COLO829 (cell line): ENCODE measurements at places on chromosomes 2 and 18.

DNA sequence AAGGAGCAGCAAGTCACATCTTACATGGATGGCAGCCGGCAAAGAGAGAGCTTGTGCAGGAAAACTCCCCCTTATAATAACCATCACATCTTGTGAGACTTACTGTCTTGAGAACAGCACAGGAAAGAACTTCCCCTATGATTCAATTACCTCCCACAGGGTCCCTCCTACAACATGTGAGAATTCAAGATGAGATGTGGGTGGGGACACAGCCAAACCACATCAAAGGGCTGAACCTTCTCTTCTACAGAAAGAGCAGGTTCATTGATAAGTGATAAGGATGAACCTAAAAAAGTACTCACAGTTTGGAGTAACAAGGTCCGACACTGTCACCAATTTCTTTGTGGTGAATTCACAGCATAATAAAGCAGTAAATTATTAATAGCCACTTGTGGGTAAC is 422.2 kb upstream of the FSIP2 start:
- DNase-seq = no peak

GRCh38 chr2:69740502-69740951 is 1.4 kb upstream of the ANXA4 start:
- DNase-seq = no peak

DNA sequence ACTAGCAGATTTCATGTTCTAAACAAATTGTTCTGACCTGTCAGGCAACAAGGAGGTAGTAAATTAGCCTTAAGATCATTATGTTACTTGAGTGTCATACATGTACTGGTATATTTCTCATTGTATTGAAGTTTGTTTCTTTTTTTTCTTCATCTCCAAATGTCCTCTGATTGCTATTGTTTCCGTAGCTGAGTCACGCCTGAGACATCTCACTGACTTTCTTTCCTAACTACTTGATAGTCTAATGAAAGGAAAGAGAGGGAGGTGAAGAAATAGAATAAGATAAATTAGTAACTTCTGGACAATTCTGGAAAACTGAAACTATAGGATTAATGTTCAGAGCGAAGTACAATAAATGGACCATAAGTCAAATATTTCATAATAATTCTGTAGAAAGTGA is 1049.9 kb downstream of the TSN start:
- DNase-seq = no peak

DNA sequence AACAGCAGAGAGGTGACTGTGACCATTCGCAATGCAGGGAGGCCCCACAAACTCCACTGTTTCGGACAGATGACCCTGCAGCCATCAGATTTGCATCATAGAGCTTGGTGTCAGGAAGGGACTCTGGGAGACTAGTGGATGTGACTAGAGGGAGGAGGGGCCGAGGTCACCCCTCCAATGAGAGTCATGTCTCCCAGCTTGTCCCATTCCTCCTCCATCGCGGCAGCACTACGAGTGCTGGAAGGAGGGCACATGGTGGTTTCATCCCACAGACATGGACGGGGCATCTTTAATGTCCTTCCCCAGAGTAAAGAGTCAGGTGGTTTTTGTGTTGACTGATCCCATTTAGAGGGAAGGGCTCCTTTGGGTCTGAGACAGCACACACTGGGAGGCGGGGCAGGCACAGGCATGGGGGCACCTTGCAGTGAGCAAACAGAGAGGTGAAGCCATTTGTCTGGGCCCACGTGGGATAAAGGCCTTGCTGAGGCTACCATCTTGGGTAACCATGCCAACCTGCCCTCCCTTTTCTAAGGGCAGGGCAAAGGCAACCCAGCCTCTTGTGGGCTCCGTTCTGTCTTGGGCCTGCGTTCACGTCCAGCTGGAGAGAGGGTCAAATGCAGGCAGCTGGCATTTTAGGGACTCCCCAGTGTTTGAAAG is 208.1 kb downstream of the ASB1 start:
- DNase-seq = no peak

- DNase-seq = no peak
These were observed 456.2 kb upstream of the TCF4 start for GRCh38 chr18:56044239-56044638.

- DNase-seq = no peak
These were observed 1069.2 kb upstream of the CHAC2 start for GRCh38 chr2:52698408-52698807.

- DNase-seq = no peak
These were observed 199.3 kb upstream of the HDAC4 start for GRCh38 chr2:239600001-239600593.

- DNase-seq = no peak
These were observed 100.5 kb upstream of the ODC1 start for GRCh38 chr2:10548626-10549025.

GRCh38 chr2:24228470-24228869 is 53.6 kb downstream of the FAM228A start:
- no peak for DNase-seq

GRCh38 chr2:174117951-174118930 is 130.1 kb downstream of the OLA1 start:
- DNase-seq = no peak

DNA sequence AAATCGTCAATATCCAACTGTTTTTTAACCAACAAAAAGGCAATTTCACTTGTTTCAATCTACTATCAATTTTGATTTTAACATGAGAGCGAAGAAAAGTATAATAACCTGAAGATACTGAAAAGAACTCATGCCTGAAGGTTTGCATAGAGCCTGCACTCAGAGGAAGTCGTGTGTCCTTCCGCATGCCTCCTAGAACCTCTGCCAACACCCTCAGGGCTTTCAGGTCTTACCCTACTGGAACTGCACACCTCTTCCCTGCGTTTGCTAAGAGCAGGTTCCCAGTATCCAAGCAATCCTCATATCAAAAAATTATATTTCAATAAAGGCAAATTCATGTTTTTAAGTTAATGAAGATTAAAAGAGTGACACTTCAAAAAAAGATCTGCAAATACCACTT is 74.7 kb downstream of the PIAS2 start:
- no peak for DNase-seq

- no peak for DNase-seq
These were observed 118.8 kb downstream of the CTIF start for GRCh38 chr18:48657447-48658120.
